ENCODE measurements at places on chromosomes 4 and X.

GRCh38 chrX:51852096-51852495 lies 41.3 kb upstream of the MAGED1 start:
- DNase-seq, result no peak

- peak; percentile 60 for DNase-seq
Measured at GRCh38 chrX:19382555-19383145, 38.9 kb downstream of the PDHA1 start.

DNA sequence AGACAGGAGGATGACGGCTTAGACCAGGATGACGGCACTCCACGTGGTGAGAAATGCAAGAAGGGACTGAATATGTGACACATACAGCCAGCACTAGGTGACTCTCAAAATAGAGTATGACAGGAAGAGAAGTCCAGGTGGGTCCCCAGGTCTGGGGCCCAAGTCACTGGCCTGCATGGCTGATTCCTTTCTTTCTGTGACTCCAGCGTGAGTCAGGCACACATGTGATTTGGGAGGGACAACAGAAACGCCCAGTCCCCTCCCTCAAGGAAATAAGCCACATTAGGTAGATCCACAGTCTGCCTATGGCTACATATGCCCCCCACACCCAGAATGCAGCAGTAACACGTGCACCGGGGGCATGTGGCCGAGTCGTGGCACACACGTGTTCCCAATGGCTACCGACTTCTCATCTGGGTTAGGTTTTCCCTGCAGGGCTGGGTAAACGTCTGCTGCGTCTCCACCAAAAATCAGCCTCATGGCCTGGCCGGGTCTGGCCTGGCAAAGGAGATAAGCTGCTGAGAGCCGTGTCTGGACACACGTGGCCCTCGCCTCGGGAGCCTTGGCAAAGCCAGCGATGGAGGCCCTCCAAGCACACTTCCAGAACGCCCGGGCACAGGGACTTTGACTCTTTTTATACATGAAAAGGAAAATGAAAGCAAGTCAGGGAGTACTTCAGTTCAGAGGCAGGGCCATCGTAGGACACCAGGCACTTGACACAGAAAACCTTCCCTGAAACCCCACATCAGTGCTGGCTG lies 19.3 kb downstream of the SEL1L3 start:
- DNase-seq, result no peak

DNA sequence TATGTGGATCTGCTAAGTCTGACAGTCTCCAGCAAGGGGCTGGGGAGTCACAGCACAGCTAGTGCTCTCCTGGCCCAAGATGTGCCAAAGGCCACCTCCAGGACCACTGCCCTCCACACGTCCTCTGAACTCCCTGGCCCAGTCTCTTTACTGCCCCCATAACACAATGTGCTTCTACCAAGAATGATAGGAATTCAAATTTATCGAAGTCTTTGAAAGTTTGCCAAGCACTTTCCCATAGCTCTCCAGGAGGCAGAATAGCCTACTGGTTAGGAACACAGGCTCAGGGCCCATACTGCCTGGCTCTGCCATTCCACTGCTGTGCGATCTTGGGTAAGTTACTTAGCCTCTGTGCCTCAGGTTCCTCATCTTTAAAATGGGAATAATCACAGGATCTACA lies 86.7 kb downstream of the NHSL2 start:
- DNase-seq, result no peak

DNA sequence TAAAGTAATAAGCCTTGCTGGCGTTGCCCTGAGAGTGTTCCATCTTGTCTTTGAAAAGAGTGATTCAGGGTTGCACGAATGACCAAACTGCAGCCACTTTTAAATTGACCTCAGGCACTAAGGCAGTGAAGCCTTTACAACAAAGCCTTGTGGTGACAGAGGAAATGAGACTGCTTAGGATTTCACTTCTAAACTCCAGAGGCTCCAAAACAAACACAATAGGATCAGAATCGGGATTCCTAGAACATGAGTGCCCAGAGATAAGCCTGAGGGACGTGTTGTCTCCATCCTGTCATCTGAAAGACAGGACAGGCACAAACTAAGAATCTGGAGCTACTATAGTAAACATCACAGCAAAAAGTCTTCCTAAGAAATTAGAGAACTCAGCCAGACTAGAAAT lies 405.2 kb downstream of the PPARGC1A start:
- DNase-seq, result no peak

DNA sequence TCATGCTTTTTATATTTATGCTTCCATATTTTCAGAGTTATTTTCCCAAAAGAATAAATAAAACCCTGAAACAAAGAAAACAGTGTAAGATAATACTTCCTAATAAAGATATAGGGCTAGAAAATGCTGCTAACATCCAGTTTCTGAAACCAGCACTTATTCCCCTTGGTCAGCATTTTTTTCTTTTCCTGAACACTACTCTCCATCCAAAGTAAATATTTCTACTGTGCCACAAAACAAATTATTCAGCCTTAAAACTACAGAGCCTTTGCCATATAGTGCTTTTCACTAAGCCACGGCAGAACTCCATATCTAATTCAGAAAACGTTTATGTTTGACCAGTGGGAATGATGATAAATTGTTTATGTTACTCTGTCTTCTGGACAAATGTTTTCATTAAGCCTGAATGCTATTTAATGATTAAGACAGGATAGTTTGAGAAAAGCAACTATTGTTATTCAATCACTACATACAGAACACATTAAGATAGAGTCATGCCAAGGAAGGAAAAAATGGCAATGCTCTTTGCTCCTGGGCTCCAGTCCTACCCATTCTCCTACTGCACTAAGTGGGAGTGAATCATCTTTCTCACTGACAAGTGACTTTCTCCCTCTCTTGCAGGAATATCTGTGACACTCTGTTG lies 723.9 kb downstream of the FAT4 start:
- no peak for DNase-seq

- DNase-seq, result no peak
Measured at GRCh38 chrX:40003428-40004245, 94.1 kb downstream of the BCOR start.

DNA sequence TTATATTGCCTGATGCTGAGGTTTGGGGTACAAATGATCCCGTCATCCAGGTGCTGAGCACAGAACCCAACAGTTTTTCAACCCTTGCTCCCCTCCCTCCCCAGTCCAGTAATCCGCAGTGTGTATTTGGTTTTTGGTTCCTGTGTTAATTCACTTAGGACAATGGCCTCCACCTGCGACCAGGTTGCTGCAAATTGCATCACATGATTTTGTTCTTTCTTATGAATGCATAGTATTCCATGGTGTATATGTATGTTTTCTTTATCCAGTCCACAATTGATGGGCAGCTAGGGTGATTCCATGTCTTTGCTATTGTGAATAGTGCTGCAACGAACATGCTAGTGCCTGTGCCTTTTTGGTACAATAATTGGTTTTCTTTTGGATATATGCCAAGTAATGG lies 25.4 kb downstream of the GABRQ start:
- DNase-seq, result no peak

DNA sequence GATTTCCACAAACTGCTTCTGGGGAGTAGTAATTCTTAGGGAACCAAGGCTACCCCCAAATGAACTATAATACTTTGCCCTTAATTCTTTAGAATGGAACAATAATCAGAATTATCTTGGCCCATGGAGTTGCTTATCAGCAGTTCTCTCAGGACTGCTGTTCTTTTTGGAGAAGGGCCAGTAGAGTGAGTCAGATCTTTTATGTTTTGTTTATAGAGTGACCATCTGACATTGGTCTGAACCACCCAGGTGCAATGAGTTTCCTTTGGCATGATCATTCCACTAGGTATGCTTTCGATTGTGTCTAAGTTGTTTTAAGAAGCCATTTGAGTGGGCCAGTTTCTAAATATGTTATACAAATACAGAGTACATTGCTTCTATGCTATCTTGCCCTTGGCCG lies 31.8 kb downstream of the PRRG1 start:
- DNase-seq, result no peak

DNA sequence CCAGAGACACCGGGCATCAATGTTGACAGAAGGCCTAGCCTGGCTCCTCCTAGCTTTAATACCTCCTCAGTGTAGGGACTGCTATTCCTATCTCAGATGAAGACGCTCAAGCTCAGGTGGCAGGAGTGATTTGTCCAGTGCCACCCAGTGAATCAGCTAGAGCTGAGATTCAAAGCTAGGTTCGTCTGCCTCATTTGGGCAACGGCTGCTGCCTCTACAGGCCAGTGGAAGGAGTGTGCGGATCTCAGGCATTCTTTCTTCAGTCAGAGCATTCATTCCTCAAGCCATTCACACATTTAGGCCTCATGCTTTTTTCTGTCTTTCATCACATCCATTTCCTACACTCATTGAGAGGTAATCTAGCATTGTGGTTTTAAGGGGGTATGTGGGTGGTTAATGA lies 7.3 kb downstream of the TSR2 start:
- DNase-seq, result no peak

DNA sequence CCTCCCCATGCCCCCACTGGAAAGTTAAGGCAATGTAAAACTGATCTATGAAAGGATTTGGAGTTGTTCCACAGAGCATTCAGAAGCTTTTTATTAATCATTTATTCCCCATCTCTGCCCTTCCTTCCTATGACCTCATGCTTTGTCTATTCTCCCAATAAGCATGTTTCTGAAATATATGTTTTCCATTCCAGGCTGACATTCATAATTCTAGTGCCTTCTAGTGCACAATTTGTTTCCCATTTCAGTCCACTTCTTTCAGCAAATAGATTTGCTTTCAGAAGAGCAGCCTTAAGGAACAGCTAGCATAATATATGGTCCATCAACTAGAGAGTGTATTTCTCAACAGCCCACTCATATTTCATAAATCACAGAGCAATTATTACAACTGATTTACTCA lies 77.1 kb upstream of the ATXN3L start:
- no peak for DNase-seq

GRCh38 chr4:125091-125771 lies 930 bp downstream of the ZNF718 start:
- peak; percentile 10 for DNase-seq

- DNase-seq, result no peak
Measured at GRCh38 chrX:47940448-47940847, 63.3 kb downstream of the ZNF182 start.

DNA sequence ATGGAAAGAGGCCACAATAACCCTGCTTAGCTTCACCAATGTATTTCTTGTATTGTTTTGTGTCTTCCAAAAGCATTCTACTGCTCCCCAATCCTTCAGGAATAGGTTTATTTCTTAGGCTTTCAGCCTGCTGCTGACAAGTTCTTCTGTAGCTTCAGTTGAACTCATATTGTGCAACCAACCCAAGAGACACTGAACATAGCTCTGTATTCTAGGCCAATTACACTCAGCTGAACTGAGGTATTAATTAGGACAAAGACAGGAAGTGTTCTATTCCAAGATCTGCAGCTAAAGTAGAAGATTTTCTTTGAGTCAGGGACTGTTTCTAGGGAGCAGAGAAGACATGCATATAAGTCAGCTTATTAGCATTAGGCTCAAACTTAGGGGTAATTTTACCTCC lies 151.8 kb downstream of the LHFPL1 start:
- no peak for DNase-seq

DNA sequence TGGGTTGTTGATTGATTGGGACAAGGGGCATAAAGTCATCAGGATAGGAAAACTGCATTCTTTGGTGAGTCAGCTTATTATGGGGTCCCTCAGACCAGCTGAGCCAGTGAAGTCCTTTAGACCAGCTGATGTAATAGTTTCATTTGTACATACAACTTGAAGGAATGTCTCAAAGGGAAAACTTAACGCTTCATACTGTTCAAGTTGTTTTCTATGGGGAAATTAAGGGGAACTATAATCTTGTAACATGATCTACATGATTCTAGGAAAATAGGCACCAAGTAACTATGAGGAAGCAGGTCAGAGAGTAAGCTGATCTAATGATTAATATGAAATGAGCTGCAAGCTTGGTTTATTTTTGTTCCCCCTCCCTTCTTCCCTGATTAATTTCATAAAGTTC lies 175.1 kb upstream of the GRID2 start:
- DNase-seq, result no peak

DNA sequence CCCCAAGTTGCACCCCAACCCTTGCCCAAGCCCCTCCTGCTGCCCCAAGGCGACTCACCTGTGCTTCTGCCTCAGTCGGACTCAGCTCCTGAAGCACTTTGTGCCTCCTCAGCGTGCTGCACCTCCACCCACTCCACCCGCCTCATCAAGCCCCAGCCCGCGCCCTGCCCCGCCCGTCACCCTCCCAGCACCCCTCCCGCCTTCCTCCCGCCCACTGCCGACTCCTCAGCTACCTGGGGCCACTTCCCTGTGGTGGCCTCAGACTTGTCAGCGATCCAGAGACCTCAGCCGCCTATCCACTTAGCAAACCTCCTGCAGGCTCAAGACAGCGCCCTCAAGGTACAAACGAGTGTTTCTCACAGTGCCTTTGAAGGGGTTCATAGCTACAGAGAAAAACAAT lies 19.6 kb upstream of the IQCM start:
- DNase-seq, result no peak

DNA sequence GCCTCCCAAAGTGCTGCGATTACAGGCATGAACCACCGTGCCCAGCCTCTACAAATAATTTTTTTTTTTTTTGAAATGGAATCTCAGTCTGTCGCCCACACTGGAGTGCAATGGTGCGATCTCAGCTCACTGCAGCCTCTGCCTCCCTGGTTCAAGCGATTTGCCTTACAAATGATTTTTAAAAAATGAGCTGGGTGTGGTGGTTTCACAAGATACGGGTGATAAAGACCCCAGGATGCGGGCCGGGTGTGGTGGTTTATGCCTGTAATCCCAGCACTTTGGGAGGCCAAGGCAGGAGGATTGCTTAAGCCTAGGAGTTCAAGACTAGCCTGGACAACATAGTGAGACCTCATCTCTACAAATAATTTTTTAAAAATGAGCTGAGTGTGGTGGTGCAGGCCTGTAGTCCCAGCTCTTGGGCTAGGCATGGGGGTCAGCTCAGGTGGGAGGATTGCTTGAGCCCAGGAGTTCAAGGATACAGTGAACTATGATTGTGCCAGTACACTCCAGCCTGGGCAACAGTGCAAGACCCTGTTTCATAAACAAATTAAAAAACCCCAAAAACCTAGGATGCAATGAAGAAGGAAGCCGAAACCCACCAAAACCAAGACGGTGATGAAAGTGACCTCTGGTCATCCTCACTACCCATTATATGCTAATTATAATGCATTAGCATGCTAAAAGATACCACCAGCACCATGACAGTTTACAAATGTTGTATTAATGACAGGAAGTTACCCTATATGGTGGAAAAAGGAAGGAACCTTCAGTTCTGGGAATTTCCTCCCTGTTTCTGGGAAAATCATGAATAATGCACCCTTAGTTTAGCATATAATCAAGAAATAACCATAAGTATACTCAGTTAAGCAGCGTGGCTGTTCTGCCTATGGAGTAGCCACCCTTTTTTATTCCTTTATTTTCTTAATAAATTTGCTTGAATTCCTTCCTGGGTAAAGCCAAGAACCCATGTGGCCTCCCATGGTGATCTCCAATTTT lies 27.7 kb downstream of the PDGFRA start:
- no peak for DNase-seq

Data from CD4-positive, alpha-beta T cell treated with Interleukin-17A for 4 hours (primary cell).